Muscle of leg (tissue), 16 donors: ENCODE measurements at places on chromosomes 3 and 15. TPM values are rescaled to one million over a fixed set of nuclear protein-coding genes. Genes with fewer than 3 reads are reported as not detected.

GRCh38 chr3:144593881-144594280 is 622.3 kb downstream of the DIPK2A start:
- no peak for DNase-seq

DNA sequence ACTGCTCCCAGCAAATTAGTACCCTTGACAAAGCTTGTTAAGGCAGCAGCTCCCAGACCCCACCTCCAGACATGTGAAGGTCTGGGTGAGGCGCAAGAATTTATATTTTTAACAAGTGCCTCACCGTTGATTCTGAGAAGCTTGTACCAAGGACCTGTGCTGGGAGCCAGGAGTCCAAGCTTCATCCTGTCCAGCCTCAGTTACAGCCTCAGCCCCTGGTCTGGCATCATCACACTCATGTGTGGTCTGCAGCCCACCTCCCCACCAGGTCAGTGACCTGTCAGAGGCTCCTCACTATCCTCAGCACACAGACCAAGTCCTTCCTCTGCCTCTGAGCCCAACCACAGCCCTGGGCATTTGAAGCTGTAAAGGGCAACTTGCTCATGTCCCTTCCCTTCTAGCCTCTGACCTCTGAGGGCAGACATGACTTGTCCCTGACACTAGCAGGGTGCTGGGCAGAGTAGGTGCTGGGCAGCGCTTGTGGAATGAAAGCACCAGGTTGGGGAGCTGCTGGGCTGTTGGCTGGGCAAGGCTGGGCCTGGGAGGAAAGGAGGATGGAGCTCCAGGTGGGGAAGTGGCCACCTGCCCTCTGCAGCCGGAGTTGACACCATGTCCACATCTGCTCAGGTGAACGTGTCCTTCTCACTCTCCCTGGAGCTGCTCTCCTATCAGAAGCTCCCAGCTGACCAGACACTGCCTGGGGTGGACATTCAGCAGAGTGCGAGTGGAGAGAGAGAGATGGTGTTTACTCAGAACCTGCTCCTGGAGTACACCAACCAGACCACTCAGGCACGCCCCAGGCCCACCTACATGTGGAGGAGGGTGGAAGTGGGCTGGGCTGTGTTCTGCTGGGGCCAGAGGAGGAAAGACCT is 16.9 kb downstream of the ACAA1 start:
- DNase-seq, result no peak

- no peak for DNase-seq
Observed at GRCh38 chr3:127482216-127483004, 108.1 kb downstream of the TPRA1 start.

GRCh38 chr15:73884159-73884558 is 10.8 kb downstream of the TBC1D21 start:
- DNase-seq, result no peak

GRCh38 chr3:24145481-24145880 is 200.4 kb downstream of the NR1D2 start:
- no peak for DNase-seq

DNA sequence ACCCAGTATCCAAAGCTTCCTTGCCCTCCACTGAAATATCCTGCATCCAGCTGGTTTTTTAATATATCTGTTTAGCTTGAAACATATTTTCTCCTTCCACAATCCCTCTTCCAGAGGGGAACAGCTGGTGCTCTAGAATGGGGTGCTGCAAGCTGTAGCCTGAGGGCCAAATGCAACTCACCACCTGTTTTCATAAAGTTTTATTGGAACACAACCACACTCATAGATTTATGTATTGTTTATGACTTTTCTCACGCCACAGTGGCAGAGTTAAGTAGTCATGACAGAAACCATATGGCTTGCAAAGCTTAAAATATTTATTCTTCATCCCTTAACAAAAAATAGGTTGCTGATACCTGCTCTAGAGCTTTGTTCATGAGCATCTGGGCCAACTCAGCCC is 298.7 kb downstream of the CLSTN2 start:
- DNase-seq, result no peak

GRCh38 chr15:63166219-63166618 is 8.9 kb upstream of the RPS27L start:
- DNase-seq, result no peak

- DNase-seq, result peak; percentile 82
Observed at GRCh38 chr3:40800343-40800742, 275.6 kb downstream of the ZNF621 start.

DNA sequence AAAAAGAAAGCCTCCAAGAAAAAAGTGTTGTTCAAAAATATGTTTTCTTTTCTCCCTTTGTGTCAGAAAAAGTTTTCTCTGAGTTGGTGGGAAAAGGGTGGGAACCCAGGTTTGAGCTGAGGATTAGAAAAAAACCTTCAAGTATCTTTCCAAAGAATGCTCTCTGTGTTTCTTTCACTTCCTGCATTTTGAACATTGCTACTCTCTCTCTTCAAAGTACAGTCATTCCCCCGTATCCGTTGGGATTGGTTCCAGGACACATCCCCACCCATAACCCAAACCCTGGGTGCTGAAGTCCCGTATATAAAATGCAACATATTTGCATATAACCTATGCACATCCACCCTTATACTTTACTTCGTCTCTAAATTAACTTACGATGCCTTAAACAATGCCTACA is 139.6 kb downstream of the TMCO5A start:
- no peak for DNase-seq

- DNase-seq, result no peak
Observed at GRCh38 chr3:195888981-195889869, 19.1 kb downstream of the TNK2 start.

- DNase-seq, result peak; percentile 70
Observed at GRCh38 chr15:33154351-33155166, 40.0 kb downstream of the FMN1 start.

GRCh38 chr15:73907035-73907408 is 19.2 kb upstream of the LOXL1 start:
- DNase-seq, result no peak

- DNase-seq, result no peak
Observed at GRCh38 chr15:94259121-94259751, 27.9 kb downstream of the MCTP2 start.

DNA sequence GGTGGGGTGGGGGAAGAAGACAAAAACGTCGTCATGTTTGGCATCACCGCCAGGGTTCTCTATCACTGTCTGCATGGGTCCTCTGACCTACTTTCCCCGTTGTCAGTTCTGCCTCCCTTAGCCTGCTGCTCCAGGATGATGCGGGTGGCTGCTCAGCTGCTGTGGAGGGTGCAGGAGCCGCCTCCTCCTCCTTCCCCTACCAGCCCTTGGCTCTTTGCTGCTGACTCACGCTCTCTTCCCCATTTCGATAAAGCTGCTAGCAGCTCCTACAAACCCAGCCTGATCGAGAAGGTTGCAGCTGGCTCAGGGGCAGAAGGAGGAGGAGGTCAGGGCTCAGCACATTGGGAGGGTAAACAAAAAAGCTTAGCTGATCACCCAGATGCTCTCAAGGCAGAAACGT is 49.5 kb upstream of the SEC13 start:
- no peak for DNase-seq

- no peak for DNase-seq
Observed at GRCh38 chr3:72185549-72186399, 400.8 kb upstream of the PROK2 start.

DNA sequence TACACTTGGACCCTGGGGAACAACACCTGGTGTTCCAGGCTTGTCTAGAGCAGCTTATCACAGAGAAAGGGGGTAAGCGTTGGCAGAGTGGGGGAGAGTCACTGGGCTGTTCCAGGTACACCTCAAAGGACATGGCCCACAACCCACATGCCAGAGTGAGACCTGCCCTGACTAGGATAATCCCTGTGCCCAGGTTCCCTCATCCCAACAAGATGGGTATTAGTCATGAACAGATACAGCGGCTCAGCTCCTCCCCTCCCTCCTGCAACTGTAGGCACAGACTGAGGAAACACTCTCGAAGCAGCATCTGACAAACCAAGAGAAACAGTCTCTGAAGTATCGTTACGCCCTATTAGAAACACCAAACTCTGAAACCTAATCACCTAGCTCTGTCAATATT is 32.1 kb upstream of the RPS17 start:
- DNase-seq, result no peak

DNA sequence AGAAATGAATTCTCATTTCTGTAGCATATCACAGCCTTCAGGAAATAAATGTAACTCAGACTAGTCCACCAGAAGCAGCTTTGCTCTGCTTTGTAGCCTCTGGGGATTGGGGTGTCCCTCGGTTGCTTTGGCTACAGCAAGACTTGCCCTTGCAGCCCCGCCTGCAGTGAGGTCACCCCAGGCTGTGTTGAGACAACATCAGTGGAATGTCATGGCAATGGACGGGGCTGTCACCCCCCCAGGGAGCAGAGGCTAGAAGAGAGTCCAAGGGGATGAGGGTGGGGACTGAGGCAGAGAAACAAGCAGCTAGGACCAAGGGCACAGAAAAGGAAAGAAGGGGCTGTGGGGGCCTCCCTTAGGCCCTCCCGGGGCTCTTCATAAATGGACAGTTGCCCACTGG is 854 bp downstream of the CLEC3B start:
- DNase-seq, result peak; percentile 95

DNA sequence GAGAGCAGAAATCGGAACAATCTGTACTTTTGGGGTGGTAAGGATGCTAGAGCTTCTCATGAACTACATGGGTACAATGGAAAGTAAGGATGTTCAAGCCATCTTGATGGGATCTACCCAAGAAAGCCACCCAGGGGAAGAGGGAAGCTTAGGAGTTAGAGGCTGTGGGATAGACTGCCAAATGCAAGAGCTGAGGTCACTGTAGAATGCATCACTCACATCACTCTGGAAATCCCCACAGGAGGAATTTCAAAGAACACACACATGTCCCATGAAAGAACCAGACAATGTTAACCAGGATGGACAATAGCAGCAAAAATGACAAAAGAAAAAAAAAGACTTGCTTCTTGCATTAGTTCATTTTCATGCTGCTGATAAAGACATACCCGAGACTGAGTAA is 32.8 kb upstream of the UBE2E2 start:
- no peak for DNase-seq

GRCh38 chr15:74592222-74592621 is 23.4 kb upstream of the CLK3 start:
- no peak for DNase-seq

DNA sequence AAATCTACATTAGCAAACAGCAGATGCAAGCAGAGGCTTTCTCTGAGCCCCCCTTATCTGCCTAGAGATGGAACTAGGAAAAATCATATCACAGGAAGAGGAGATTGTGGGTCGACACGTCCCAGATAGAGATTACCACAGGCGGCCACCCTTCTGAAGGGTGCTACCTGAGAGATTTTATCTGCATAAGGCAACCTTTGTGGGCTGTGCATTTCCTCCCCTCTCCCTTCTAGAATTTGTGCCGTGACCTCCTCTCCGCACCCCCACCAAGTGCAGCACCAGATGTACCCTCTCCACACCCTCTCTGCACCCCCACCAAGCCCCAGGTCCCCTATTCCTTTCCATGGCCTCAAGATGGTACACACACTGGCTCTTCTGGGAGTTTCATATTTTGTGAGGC is 27.4 kb downstream of the METTL6 start:
- DNase-seq, result no peak

- DNase-seq, result peak; percentile 24
Observed at GRCh38 chr15:89898614-89899294, 5.0 kb upstream of the AP3S2 start.

GRCh38 chr3:133744241-133744640 is 2.0 kb upstream of the TF start:
- no peak for DNase-seq

- no peak for DNase-seq
Observed at GRCh38 chr3:110806924-110807323, 264.7 kb upstream of the NECTIN3 start.

DNA sequence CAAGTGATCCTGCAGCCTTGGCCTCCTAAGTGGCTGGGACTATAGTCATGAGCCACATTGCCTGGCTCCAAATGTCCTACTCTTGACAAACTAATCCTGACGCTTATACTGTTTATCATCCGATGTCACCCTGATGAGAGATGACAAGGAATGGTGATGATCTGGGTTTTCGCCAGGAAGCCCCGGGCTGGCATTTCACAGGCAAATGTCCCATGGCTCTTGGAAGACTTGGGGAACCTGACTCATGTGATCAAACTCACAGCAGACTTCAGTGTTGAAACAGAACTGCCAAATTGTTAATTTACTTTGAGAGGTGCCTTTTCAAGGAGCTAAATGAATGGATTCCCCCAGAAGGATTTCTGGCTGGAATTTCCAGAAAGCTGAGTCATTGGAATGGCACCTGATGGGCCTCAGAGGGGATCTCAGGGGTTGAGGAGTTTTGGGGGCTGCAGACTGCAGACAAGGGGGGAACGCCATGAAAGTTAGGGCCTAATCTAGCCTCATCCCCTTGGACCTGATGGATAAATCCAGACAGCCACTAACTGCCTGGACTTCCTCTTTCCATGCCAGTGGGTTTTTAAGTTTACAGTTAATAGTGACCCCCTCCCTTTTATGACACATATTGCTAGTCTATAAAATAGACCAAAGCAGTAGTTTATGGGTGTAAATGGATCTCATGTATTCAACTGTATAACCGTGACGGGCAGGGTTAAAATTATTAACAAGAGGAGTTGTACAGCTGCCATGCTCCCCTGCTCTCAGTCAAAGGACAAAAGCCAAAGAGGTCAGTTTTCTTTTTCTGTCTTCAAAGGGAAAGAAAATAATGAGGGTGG is 146.6 kb downstream of the CHSY1 start:
- no peak for DNase-seq

DNA sequence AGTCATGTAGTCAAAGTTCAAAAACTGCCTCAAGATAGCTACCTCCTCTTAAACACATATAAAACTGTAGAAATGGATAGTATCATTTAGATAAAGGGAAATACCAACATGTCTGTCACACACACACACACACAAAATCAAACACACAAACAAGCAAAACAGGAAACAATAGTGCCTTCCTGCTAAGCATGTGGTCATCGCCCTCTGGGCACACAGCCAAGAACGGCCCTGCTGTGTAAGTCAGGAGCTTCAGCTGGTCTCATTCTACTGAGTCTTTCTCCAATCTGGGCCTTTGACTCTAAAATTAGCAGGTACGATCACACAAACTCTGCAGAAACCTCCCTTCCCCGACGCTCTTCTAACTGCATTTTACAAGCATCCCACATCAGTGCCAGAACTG is 272.2 kb upstream of the CHRNA7 start:
- DNase-seq, result peak; percentile 44

DNA sequence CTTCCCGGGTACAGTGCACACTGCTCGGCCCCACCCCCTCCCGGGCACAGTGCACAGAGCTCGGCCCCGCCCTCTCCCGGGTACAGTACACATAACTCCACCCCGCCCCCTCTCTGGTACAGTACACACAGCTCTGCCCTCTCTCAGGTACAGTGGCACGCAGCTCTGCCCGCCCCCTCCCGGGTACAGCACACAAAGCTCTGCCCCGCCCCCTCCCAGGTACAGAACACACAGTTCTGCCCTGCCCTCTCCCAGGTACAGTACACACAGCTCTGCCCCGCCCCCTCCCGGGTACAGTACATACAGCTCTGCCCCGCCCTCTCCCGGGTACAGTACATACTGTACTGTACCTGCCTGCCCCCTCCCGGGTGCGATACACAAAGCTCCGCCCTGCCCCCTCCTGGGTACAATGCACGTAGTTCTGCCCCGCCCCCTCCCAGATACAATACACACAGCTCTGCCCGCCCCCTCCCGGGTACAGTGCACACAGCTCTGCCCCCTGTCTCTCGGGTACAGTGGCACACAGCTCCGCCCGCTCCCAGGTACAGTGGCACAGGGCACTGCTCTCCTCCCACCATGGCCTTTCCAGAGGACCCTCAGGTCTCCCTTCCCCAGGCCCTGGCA is 16.4 kb upstream of the PRR20G start:
- no peak for DNase-seq

SLC22A14 gene
- 0.25 TPM for polyA plus RNA-seq

ROPN1 gene
- polyA plus RNA-seq, result not detected

SPINK8 gene
- not detected for polyA plus RNA-seq

CNTN4 gene
- 11.5 TPM for polyA plus RNA-seq

PLCB2 gene
- 8.7 TPM for polyA plus RNA-seq
